Activated B cell treated with CpG ODN at 0.5 μM for 24 hours (primary cell): ENCODE measurements at places on chromosomes 5 and 9.

- DNase-seq: no peak
Measured at GRCh38 chr5:50325237-50325832, 115.8 kb downstream of the EMB start.

- no peak for DNase-seq
Measured at GRCh38 chr5:84265130-84265529, 119.5 kb downstream of the EDIL3 start.

DNA sequence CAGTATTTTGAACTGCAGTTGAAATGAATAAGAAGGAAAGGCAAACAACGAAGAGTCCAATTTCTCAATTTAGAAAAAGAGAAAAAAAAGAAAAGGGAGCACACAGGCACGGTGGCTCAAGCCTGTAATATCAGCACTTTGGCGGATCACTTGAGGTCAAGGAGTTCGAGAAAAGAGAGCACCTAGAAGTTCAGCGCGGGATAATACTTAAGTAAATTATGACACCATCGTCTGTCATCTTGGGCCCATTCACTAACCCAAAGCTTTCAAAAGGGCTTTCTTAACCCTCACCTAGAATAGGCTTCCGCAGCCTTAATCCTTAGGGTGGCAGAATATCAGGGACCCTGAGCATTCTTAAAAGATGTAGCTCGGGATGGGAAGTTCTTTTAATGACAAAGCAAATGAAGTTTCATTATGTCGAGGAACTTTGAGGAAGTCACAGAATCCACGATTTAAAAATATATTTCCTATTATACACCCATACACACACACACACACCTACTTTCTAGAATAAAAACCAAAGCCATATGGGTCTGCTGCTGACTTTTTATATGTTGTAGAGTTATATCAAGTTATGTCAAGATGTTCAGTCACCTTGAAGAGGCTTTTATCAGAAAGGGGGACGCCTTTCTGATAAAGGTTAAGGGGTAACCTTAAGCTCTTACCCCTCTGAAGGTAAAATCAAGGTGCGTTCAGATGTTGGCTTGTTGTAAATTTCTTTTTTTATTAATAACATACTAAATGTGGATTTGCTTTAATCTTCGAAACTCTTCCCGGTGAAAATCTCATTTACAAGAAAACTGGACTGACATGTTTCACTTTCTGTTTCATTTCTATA, 602 bp upstream of the CD274 start:
- no peak for DNase-seq

DNA sequence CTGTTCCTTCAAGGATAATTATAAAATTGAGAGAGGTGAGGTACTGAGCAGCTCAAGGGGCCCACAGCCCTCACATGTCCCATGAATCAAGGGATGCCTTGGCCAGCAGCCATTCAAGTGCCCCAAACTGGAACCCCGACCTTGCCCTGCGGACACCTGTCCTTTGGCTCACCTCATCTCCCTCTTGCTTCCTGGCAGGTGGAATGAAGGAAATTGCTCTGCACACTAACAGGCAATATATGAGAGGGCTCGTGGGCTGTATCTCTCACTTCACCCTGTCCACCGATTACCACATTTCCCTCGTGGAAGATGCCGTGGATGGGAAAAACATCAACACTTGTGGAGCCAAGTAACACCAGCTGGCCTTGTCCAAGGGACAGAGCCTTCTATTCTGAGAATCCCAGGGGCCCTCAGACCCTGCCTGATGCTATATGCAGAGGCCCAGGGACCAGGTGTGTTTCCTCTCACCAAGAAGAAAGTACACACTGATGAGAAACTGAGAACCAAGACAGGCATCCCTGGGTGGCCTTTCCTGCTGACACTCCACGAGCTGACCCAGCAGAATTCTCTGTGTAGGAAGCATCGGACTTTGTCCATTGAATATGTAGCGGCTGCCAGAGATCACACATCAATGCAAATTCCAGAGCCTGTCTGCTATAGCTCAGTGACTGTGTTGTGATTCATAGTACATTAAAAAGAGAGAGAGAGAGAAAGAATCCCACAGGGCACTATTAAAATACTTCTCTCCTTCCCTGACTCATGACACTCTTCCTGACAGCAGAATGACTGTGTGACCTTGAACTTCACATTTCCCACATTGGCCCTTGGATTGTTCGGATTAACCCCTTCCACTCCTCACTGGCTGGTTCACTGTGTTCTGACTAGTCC, 92.6 kb downstream of the LIFR start:
- no peak for DNase-seq

- DNase-seq: peak; percentile 39
Measured at GRCh38 chr9:137411645-137412380, 11.1 kb downstream of the EXD3 start.

- no peak for DNase-seq
Measured at GRCh38 chr9:89750117-89750791, 145.4 kb downstream of the GADD45G start.

GRCh38 chr5:113169720-113170119, 193.1 kb downstream of the DCP2 start:
- DNase-seq: no peak
